Foreskin keratinocyte (primary cell): ENCODE measurements at places on chromosomes 5 and 9. TPM values are rescaled to one million over a fixed set of nuclear protein-coding genes. Genes with fewer than 3 reads are reported as not detected.

DNA sequence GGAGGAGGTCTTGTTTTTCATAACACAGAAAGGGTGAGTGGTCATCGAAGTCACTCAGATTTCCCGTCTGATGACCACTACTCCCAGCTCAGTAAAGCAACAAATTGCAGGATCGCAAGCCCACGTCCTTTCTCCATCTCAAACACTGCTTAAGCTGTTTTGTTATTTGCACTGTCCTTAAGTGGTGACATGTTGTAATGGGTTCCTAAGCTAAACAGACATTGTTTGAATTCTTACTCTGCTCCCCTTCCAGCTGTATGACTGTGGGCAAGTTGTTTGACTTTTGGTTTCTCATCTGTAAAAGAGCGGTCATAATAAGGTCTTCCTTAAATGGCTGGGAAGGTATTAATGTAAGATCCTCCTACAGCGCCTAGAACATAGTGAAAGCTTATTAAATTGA, 62.8 kb upstream of the EQTN start:
- DNase-seq = no peak

DNA sequence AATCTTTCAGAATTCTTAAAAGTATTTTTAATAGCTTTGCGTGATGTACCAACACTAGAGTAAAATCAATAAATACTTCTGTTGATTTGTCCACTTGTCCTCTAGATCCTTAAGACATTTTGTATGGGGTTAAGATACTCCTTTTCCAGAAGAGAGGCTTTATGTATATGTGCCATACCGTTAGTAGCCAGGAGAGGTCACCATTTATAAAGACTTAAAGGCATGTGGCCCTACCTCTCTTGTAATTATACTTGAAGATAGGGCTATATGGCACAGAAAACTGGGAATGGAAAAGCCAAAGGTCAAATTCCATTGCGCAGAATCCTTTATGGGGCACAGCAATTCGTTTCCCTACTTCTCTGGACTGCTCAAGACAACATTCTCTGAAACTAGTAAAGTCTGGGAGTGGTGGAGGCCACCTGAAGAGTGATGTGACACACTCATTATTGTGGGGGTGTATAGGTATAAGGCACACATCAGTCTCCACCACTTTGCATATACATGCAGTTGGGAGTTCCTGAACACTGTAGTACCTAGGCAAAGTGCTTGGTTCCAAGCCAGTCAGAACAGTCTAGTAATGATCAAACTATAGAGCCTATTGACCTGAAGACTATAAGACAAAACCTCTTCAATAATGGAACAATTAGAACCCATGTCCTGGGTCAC, 140.1 kb upstream of the FBXL17 start:
- DNase-seq = peak; percentile 49

DNA sequence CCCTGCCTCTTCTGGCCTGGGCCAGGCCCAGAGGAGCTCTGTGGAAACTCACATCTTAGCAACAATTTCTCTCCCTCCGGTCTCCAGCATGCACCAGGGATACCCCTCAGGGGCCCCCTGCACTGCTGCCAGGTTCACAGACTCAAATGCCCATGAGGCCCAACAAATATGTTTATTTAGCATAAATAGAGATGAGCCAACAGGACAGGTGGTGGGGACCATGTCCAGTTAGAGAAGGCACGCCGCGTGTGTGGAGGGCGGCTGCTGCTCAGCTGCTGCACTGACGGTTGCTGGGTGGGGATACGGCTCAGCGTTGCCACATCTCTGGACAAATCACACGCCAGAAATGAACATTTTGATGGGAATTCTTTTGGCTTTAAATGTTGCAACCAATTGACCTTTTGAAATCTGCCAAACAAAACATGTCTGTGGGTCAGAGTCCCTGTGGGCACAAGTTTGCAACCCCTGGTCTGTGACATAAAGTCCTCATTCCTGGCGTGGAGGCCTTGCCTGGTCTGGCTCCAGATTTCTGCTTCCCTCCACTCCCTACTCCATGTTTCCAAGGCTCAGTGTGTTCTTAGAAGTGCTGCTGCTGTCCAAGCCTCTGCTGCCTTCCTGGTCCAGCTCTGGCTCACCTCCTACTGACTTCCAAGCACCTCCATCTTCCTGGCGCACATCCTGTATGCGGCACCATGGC, 88.9 kb downstream of the AMBP start:
- DNase-seq = no peak

CYLC2 gene
- not detected in 2 replicates for total RNA-seq

SARDH gene
- not detected in 2 replicates for total RNA-seq

GRCh38 chr5:127702926-127703561, at the start of gene CCDC192:
Gene CCDC192 (plus strand): TSS chr5:127703391. CDS start chr5:127703446, 55 bp downstream.
- no peak for DNase-seq

ADGRD2 gene
- total RNA-seq = 0.07 TPM in 1 of 2 replicates, not detected in the other

- no peak for DNase-seq
These were observed 7.6 kb downstream of the TPPP start for GRCh38 chr5:685262-686171.

- no peak for DNase-seq
These were observed 4.8 kb upstream of the ST6GALNAC4 start for GRCh38 chr9:127921557-127922120.

DNA sequence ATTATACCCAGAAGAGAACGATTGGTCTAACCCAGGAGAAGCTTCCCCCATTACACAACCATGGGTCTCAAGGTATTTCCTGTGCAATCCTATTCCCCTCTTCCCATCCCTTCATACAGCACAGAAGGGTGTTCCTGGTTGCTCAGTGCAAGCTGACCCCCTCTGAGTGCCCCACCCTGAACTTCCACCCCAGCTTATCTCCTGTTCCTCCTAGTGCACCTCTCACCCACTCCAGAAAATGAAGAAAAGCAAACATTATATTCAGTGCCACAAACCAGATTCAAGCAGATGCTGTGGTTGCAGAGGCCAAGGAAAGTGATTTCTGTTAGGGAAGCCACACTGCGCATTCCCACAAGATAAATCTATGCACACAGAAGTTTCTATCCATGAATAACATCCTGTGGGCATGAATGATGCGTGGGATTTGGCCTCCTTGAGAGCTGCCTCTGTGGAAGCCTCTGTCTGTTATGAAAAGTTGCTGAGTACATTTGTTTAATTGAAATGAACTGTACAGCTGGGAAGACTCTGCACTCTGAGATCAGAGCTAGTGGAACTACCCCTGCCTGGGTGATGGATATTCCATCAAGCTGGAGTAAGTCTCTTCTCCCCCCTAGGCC, 2.2 kb upstream of the OR2S2 start:
- no peak for DNase-seq

SPINK6 gene
- 0.61 and 1.1 TPM in 2 replicates for total RNA-seq

PRDM9 gene
- total RNA-seq = not detected in 2 replicates

CCL19 gene
- total RNA-seq = not detected in 2 replicates

DNA sequence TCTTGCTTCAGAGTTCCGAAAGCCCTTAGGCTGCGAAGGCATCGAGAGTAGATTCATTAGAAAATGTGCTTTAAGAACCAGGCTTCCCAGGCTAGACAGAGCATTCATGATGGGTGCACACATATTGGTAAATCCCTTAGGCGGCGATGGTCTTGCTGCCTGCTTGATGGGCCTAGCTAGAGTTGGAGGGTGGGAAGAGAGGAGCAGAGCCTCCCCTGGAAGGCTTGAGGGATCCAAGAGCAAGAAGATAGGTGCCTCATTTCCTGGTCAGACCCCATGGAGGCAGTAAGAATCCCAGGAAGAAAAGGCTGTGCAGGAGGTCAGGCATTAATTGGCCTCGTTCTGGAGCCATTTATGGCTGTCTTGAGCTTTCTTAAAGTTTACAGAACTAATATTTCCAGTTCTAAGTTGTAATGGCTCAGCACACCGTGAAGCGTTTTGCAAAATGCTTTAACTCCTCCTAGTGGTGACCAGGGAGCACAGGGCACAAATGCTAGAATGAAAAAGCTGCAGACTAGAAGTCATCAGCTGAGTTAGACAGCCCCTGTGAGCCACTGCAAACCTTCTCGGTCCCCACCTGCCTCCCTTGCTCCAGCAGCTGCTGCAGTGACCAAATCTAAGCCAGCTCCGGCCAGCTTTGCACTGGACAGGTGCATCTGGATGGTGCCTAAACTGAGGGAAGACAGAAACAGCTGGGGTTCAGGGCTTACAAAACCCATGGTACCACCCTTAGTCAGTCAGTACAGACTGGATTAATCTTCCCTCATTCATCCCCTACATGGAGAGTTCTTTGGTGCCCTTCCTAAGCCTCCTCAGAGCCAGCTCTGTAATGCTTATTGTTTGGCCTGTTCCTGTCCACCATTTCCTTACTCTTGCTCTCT, 14.7 kb downstream of the SLC45A2 start:
- DNase-seq = peak; percentile 39

AIF1L gene
- total RNA-seq = 4.4 and 4.9 TPM in 2 replicates

PHF2 gene
- 15.4 and 17.9 TPM in 2 replicates for total RNA-seq

DNA sequence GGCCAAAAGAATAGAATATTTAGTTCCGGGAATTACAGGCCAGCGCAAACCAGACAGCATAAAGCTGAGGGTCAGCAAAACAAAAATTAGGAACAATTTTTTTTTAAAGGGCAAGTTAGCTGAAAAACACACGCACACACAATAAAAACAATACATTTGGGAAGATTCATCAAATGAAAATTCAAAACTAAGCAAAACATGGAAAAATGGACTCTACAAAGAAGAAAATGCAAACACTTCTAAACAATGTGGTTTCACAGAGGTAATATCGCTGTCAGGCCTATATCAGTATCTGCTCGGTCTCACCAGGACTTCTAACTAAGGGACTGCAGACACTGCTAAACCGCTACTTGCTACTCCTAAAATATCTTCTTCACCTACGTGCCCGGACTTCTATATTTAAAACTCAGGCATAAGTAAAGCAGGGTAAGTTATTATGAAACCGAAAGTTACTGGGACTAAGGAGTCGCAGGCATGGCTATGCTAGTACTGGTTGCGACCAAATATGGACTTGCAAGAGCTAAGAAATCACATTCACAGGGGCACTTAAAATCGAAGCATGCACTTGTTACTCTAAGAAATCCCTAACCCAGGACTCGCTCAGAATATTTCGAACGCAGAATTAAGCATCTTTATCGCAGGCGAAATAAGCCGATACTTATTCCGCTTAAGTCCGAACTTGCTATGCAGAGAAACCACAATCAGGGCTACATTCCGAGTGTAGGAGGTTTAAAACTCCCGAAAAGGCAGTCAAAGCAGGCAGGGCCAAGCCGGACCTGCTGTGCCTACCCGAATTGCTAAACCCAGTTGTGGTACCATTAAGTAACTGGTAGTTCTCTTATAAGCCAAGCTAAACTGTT, 2.3 kb downstream of the ANXA2R start:
- DNase-seq = peak; percentile 57

DNA sequence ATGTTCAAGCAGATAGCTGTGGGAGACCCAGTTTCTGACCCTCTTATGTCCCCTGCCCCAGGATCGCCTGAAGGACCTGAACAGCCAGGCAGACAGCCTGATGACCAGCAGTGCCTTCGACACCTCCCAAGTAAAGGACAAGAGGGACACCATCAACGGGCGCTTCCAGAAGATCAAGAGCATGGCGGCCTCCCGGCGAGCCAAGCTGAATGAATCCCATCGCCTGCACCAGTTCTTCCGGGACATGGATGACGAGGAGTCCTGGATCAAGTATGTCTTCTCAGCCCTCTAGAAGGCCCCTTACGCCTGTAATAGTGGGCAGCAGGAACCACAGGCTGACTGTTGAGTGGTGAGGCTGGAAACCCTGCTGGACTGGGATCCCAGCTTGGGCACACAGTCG, 41.1 kb downstream of the DYNC2I2 start:
- no peak for DNase-seq

GRCh38 chr9:132079391-132080091, at the start of gene MED27:
Gene MED27 (minus strand): TSS chr9:132079867. CDS start chr9:132079844, 23 bp downstream.
- DNase-seq = peak; percentile 55

GRCh38 chr9:20085842-20086241, 297.0 kb upstream of the SLC24A2 start:
- DNase-seq = no peak

IL4 gene
- not detected in 2 replicates for total RNA-seq

SYNPO gene
- total RNA-seq = 8.8 and 10.1 TPM in 2 replicates

- DNase-seq = no peak
These were observed 361.2 kb downstream of the HCN1 start for GRCh38 chr5:45334939-45335338.

DNA sequence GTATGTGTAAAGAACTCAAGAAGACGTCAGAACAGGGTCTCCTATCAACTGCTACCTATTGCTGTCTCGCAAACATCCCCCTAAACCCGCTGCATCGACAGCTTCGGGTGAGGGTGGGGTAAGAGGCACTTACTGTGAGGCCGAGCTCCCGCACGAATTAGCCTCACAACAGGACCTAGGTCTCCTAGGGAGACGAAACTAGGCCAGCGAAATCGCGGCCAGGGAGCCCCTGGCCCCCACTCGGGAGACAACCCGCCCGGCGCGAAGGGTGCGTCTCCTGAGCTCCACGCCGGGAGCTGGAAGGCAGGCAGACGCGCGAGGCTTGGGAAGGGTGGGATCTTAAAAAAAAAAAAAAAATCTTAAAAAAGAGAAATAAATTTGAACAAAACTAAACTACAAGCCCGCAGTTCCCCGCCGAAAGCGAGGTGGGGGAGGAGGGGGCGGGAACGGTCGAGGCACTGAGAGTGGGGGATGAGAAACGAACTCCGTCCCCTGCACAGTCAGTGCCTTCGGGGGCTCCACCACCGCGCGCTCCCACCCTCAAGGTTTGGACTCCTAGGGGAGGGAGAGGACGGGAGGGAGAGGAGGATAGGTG, 33.0 kb upstream of the NFIB start:
- DNase-seq = no peak

GRCh38 chr5:111262153-111262552, 38.0 kb downstream of the CAMK4 start:
- no peak for DNase-seq

GRCh38 chr5:169960659-169961058, 19.6 kb downstream of the INSYN2B start:
- DNase-seq = no peak

DNA sequence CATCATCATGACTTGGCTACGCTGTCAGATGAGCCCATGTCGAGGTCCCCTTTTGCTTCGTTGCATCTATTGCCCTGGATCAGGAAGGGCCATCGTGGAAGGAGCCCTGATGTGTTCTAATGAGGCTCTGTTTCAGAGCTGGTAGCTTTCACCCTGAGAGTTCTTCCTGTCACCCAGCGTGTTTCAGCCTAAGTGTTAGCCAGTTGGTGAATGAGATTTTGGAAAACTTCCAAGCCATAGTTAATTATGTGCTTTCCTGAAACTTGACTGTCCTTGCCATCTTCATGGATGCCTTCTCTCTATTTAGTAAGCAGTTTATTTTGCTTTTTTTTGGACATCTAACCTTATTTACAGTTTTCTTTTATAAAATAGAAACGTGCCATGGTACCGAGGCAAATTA, 1695.4 kb upstream of the WWC1 start:
- DNase-seq = no peak

WHRN gene
- 2.8 and 3.4 TPM in 2 replicates for total RNA-seq
